Activated CD8-positive, alpha-beta T cell treated with anti-CD3 and anti-CD28 coated beads, Interleukin-2, amount 10 ng/mL, durations not matched to agents 7 days and 5 days (primary cell): ENCODE measurements at places on chromosomes 2 and 18.

DNA sequence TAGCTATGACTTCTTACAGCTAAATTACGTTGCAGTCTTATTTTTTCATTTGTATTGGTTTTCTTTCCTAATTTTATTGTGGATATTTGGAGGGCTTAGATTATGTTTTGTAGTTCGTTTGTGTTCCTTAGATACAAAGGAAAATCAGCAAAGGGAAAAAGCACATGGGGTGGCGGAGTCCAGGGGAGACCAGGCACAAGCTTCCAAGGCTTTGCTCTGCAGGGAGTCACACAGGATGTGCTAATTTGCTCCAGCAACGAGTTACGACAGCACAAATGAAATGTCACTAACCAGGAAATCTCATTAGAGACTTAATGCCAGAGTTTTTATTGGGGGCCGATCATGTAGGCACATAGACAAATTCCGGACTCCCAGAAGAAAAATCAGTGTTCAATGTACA lies 60.5 kb upstream of the CABYR start:
- no peaks in the 10 kb centered on the region for H3K27me3 ChIP-seq
- no peak overlapping the region for H3K27ac ChIP-seq

DNA sequence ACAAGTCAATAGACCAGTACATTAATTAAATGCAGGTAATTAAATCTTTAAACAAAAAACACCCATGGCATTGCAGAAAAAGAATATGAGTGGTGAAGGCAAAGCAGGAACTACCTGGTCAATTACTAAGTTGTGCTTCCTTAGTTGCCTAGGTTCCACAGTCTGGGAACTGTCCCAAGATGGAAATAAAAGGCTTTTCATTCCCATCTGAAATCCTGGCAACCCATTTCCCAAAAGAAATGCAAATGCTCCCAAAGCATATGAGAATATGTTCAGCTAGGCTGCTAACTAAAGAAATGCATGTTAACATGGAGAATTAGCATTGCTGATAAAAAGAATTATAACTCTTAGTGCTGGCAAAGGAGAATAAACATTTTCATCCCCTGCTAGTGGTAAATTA lies 177.8 kb downstream of the TMEM163 start:
- no peaks in the 10 kb centered on the region for H3K4me1 ChIP-seq
- H3K4me3 ChIP-seq, result no peak overlapping the region
- no peaks in the 10 kb centered on the region for H3K36me3 ChIP-seq
- no peak overlapping the region for H3K27ac ChIP-seq
- no peak for DNase-seq

GRCh38 chr2:20596193-20596972 lies 54.5 kb downstream of the HS1BP3 start:
- H3K36me3 ChIP-seq, result no peaks in the 10 kb centered on the region
- H3K27ac ChIP-seq, result peak overlapping the region; percentile 77
- peaks cover 20% of the 10 kb centered on the region for H3K4me1 ChIP-seq

GRCh38 chr2:31558401-31559295 lies 22.1 kb downstream of the SRD5A2 start:
- no peaks in the 10 kb centered on the region for H3K36me3 ChIP-seq
- no peaks in the 10 kb centered on the region for H3K4me1 ChIP-seq
- DNase-seq, result no peak
- no peaks in the 10 kb centered on the region for H3K27me3 ChIP-seq
- no peak overlapping the region for H3K4me3 ChIP-seq

- H3K4me3 ChIP-seq, result no peak overlapping the region
- H3K4me1 ChIP-seq, result no peaks in the 10 kb centered on the region
- H3K36me3 ChIP-seq, result no peaks in the 10 kb centered on the region
- no peak overlapping the region for H3K27ac ChIP-seq
Observed at GRCh38 chr2:95271381-95271971, 2.8 kb upstream of the PROM2 start.
